Ureter (tissue), 1 donor: ENCODE measurements at places on chromosomes 11 and 22. TPM values are rescaled to one million over a fixed set of nuclear protein-coding genes. Genes with fewer than 3 reads are reported as not detected.
A peak's percentile ranks its signal among the peaks of the same experiment; 100 is the strongest.

OR51E1 gene
- total RNA-seq: 0.86 TPM

SYNGR1 gene
- 32.6 TPM for total RNA-seq

HPS5 gene
- 18.1 TPM for total RNA-seq

KCNJ1 gene
- total RNA-seq: not detected

ACRV1 gene
- total RNA-seq: not detected

VSIG2 gene
- 215 TPM for total RNA-seq

DEUP1 gene
- not detected for total RNA-seq

- peak; percentile 83 for DNase-seq
These were observed 7.0 kb downstream of the GRAMD4 start for GRCh38 chr22:46626911-46627805.

- no peak for DNase-seq
These were observed 5.2 kb downstream of the WNT11 start for GRCh38 chr11:76201056-76201455.

- DNase-seq: no peak
These were observed 360.8 kb upstream of the PITPNB start for GRCh38 chr22:28279888-28280287.

GRCh38 chr11:105829084-105829483 is 193.0 kb downstream of the MSANTD4 start:
- no peak for DNase-seq

GRCh38 chr11:68313574-68314202 is 1.3 kb downstream of the LRP5 start:
- no peak for DNase-seq

GRCh38 chr11:46801694-46802470 is 44.2 kb downstream of the CKAP5 start:
- no peak for DNase-seq

- DNase-seq: no peak
These were observed 34.4 kb downstream of the SCUBE2 start for GRCh38 chr11:9057007-9057406.

- peak; percentile 58 for DNase-seq
These were observed 68.9 kb downstream of the CYB5R2 start for GRCh38 chr11:7604331-7604955.

GRCh38 chr11:1125803-1126202 is 31.9 kb upstream of the MUC5AC start:
- no peak for DNase-seq

DNA sequence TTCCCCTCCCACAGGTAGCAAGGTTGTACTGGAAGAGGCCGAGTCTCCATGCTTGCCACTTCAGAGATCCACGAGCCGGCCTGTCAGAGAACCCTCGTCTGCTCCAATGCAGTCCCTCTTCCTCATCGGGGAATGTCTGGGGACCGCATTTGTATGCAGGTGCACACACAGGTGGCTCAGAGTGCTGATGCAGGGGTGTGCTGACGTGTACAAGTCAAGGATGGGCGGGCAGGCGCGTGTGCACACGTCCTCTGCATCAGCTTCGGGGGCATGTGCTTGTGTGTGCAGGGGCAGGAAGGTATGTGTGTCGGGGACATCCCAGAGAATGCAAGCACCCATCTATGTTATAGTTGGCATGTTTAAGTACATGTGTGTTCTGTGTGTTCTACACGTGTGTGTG is 49.4 kb downstream of the ELFN2 start:
- DNase-seq: no peak

DNA sequence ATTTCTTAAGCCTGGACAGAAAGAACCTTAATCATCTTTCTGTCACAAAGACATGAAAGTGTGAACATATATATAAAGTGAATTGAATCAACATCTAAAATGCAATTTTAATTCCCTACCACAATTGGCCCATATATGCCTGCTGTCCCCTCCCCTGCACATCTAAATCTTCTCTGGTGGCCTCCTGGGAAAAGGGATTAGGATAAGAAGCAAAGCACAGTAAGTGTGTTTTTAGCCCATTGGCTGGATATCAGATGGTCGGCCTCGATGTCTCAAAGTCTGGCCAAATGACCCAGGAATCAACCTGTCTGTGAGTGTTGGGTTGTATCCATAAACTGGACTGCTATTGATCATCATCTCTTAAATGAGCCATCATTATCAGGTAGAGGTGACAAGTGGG is 5.8 kb downstream of the MMP3 start:
- DNase-seq: no peak

- DNase-seq: no peak
These were observed 458.0 kb upstream of the KIRREL3 start for GRCh38 chr11:127458561-127458960.

DNA sequence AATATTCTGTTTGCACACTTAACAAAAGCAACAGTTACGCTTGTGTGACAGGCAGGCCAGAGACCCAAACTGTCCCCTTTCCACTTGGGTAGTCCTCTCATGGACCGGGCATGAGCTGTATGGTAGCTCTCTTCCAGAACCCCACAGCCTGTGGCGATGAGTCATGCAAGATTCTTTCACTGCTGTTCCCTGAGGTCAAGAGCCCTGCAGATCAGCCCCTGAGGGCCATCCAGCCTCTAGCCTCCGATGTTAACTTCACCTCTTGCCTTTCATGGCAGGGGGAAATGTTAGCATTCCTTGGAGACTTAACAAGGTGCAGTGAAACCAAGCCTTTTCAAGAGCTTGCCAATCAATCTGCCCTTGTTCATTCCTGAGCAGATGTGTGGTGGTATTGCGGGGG is 63.2 kb upstream of the DEUP1 start:
- DNase-seq: no peak

GRCh38 chr11:122751292-122752070 is 86.8 kb upstream of the CRTAM start:
- no peak for DNase-seq
